ENCODE measurements at places on chromosomes 6 and 20.

GRCh38 chr6:159047891-159048685 is 3.3 kb upstream of the TAGAP start:
- DNase-seq: peak; percentile 53

DNA sequence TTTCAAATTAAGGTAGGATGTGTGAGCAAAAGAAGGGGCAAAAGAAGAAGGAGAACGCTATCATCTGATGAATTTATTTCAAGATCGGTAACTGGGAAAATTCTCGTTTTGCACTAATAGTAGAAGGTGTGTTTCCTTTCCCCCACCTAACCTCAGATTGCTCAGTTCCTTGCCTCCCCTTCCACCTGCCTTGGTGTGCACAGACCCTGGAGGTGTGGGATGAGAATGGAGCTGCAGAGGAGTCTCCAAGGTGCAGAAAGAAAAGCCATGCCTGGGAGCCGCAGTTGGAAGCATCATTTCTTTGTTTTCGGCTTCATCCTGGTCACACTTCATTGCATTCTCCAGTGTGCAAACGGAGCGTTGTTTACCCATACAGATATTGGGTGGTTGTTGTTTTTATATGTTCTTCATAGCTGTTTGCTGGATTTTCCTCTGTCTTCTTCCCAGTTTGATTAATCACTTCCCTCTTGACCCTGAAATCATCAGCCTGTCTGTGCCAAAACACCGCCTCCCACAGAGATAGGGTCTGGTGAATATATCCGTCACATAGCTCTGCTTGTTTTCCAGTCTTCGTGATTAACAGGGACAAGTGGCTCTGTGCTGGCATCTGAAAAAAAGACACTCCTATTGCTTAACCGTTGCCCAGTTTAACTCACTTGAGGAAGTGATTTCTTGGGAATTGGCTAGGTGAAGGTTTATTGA is 40.2 kb upstream of the NEDD9 start:
- no peak for DNase-seq

DNA sequence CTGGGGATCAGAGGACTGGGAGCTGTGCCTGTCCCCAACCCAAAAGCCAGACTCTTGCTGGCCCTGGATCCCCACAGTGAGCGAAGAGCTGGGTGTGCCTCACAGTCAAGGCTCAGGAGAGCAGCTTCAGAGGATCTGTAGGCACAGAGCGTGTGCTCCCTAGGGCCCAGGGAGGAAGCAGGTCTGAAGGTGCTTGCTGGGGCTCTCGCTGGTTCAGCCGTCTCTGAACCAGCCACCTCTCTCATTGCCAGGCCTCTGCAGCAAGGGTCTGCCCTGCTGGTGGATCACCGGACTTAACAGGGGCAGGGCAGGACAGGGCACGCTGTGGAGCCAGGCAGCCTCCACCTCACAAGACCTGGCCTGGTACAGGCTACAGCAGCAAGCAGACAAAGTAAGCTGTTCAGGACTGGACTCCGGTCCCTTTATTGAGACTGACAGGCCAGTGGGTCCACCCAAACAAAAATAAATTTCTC is 13.8 kb downstream of the PCIF1 start:
- no peak for DNase-seq

- no peak for DNase-seq
Measured at GRCh38 chr6:160258346-160259142, at the start of gene SLC22A2. Gene SLC22A2, minus strand, starts transcription at chr6:160258821. Its CDS starts 64 bp downstream, at chr6:160258757.

- no peak for DNase-seq
Measured at GRCh38 chr6:20652299-20653084, 118.2 kb downstream of the CDKAL1 start.

GRCh38 chr20:36399147-36399968 is 93.2 kb downstream of the DLGAP4 start:
- peak; percentile 10 for DNase-seq

DNA sequence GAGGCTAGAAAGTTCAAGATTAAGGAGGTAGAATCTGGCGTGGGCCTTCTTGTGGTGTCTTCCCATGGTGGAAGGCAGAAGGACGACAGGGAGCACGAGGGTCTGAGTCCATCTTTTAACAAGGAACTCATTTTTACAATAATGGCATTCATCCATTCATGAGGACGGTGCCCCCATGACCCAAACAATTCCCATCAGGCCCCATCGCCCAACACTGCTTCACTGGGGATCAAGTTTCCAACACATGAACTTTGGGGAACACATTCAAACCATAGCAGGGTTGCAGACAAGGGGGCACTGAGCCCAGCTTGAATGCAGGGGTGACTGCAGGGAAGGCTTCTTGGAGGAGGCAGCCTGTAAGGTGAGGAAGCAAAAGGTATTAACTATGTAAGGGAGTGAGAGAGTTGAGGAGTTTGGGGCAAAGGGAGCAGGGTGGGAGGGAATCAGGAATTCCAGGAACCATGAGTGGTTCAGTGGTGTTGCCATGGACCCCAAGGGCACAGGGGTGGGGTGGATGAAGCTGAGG is 5.5 kb downstream of the RAB44 start:
- DNase-seq: no peak

DNA sequence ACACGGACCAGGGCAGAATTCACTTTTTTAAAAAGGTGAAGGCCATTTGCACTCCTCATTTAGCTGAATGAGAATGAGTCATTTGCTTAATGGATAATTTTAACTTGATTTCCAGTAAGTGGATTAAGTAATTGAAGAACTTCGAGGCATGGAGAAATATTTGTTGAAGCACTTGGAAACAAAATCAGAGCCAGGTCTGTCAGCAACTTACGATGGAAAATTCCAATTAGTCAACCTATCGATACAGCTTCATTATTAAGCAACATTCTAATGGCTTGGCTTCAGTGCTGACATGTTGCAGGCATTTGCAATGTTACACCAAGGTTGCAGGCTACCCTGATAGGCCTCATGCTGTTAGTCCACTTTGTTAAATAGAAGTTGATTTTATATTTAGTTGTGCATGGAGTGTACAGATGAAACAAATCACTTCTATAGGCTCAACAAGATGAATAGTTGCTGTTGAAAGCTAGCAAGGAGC is 423.5 kb upstream of the SLC35B3 start:
- DNase-seq: no peak

DNA sequence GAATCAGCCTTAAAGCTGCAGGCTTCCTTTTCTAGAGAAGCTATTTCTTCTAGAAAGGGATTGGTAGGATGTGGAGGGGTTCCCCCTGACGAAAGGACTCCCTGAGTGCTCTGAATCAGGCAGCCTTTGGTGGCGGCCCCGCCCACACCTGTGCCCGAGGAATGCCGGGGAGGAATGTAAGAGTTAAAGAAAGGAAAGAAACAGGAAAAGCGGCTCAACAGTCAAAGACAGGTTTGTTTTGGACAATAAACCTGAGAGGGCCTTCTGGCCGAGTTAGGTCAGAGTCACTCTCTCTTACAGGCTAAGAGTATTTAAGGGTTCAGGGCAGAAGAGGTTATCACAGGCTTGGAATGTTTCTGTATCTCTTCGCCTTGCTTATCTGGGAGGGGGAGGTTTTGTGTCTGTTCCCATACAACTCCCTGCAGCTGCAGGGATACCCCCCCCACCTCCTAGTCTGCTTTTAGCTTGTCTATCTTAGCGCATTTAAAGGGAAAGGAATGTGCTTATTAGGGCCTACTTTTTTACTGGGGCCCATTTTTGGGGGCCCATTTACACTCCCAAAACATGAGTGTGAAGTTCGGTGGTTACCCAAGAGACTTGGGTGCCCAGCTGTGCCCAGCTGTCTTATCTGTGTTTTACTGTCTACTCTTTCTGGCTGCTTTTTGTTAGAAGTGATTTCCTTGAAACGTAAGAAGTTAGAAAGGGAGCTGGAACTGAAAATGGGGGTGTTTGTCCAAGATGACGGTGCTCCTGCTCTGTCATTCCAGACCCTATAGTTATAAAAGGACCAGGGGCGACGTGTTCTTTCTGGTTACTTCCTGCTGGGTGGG is 32.8 kb downstream of the DYNLT1 start:
- DNase-seq: no peak

GRCh38 chr6:106142876-106143431 is 56.8 kb downstream of the PRDM1 start:
- no peak for DNase-seq

DNA sequence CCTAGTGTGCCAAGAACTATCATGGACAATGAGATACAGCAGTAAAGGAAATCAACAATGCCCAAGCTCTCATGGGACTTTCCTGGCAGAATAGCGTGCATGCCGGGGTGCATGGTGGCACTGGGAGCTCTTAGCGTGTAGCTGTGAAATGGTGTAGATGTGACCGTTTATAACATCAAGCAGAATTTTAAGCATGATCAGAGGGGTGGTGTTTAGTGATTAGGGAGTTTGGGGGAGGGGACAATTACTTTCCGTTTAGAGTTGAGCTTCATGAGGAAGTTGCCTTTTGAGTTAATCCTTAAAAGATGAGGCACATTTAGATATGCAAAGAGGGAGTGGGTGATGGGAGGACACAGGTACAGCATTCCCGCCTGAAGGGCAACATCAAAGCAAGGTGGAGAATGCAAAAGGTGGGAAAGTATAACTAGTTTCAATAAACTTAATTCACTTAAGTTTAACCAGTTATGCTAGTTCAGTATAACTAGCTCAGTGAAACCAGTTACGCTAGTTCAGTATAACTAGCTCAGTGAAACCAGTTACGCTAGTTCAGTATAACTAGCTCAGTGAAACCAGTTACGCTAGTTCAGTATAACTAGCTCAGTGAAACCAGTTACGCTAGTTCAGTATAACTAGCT is 661.6 kb downstream of the QKI start:
- DNase-seq: no peak

- DNase-seq: no peak
Measured at GRCh38 chr20:24199501-24199900, 210.9 kb upstream of the GGTLC1 start.

DNA sequence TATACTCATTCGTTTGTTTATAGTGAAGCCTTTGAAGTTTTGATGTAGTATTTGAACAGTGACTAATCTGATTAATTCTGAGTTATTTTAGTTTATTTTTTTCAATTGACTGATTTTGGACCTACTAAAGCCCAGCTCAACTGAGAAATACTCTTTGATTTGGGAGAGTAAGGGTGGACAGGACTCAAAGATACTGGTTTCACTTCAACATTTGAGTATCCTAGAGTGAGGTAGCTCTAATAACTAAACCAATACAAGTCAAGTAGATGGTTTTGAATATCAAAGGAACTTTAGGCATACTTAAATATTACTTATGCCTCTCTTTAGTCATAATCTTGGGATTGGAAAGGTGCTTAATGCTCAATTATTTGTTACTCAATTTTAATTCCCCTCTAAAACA is 65.6 kb downstream of the ZNF292 start:
- DNase-seq: no peak

GRCh38 chr20:40880063-40880728 is 148.4 kb upstream of the TOP1 start:
- DNase-seq: no peak

DNA sequence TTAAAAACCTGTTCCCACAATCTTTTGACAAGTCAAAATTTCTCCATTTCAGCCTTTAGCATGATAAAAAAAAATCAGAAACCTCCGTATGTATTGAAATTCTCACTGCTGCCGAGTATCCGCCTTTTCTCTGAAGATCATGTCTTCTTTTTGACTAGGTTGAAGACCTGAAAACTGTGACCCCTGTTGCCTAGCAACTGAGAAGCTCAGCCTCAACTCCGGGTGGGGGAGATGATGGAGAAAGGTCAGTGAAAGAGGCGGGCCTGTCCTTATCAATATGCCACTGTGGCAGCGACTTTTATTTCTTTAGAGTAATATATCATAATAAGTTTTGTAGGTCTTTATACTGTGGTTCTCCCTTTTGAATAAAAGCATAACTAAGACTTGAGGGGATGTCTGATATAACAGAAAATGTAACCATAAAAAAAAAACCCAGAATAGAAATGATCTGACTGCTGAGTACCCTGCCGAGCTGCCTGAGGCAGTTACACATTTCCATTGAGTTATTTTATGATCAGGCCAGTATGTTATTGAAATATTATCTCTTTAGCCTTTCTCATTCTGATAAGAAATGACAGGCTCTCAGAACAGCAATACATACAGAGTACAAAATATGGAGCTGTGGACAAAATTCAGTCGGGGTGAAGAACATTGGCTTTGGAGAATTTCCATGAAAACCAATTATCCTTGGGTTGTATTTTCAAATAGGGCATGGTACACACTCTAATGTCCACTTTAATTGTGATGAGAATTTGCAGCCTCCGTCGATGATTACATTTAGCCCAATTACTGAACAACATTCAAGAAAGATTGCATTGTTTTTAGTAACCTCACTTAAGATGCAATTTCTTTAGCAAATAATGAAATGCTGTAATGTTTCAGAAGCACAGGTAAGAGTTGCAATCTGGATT is 136.7 kb upstream of the EEF1E1 start:
- no peak for DNase-seq

GRCh38 chr20:47397652-47398301 is 41.3 kb upstream of the ZMYND8 start:
- peak; percentile 58 for DNase-seq

Measured in tongue (tissue), 3 donors.